BE2C (cell line): ENCODE measurements at places on chromosomes 13 and 19.

DNA sequence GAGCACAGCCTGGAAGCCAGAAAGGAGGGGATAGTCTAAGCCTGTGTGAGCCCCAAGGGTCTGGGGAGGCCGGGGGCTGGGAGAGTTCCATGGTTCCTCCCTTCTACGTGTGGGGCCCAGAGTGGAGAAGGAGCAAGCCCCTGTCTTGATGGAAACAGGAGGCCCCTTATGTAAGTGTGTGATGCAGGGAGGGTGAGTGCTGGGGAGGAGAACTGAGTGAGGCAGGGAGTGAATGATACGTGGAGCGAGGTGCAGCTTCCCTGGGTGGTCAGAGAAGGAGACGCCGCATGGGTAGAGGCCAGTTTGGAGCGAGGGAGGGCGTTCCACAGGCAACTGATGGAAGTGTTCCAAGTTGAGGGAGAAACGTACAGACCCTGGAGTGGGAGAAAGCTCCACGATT, 16.0 kb downstream of the MAG start:
- no peak for DNase-seq

DNA sequence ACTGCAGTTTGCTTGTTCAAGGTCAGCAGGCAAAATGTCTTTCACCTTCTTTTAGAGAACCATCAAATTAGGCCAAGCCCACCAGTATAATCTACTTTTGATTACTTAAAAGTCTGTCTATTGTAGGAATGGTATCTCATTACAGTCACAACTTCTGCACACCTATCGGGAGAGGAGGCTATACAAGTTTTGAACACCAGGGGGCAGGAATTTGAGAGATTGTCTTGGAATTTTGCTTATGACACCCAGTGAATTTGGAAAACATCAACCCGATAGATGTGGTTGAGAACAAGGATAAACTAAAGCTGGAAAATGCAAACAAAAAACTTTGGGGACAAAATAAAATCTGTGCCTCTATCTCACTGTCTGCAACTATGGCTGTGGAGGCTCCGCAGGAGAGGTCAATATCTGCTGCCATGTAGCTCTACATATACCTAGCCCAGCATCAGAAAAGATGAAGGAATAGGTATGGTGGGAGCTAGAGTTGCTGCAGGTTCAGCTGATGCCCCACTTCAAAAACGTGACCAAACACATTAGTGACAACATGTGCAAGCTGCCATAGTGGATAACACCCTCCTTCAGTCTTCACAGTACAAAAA, 1299.2 kb upstream of the SPRY2 start:
- DNase-seq = peak; percentile 29

DNA sequence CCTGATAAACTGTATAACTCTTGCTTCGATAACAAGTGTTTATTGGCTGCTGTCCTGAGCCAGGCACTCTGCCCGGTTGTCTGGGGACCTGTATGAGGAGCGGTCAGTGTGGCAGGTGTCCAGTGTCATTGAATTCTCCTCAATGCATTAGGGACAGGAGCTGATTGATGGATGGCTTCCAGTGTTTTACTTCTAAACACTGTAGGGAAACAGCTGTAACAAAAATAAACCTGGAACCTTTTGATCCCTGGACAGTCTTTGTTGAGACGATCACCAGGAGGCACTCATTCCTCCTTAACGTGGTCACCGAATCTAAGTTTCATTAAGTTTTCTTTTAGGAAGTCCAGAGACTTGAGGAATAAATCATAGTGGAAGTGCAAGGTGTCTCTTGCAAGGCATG, 17.9 kb downstream of the UBAC2 start:
- no peak for DNase-seq

DNA sequence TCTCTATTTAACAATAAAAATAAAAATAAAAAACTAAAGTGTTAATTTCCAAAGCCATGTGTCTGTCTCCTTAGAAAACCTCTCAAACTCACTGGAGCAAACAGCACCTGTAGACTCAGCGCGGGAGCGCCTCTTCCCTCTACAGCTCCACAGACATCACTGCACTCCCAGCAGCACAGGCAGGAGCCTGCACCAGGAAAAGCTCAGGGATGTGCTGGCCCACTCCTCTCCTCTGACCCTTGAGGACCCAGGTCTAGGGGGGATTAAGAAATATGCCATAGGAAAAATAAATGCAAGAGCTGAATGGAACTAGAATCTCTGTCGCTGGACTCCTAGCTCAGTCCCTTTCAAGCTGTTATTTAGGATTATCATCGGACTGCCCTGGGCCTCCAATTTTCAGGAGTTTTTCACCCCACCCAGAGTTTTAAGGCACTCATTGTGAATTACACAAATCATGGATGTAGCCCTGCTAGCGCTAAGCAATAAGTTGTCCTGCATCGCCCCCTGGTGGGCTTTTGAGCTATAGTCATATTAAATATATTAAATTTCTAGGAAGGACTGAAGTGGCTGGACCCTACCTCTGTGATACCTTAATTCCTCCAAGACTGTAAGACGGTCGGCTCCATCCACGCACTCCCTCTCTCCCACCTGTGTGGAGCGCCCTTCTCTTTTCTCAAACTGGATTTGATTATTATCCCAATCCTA, 333.9 kb downstream of the UQCRFS1 start:
- DNase-seq = peak; percentile 63

DNA sequence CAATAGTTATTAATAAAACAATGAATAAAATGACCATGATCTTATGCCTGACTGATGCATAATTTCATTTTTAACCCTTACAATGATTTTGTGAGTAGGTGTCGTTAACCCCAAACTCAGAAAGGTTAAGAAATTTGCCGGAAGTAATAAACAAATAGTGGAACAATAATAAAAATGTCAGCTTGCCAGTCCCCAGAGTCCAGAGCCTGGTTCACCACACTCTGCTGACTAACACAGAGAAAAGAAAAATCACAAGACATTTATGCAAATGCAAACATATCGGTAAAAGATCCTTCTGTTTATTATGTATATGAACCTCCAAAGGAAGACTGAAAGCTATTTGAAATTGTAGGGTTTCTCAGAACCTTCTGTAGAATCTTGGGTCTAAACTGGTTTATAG, 563.7 kb downstream of the EFNB2 start:
- no peak for DNase-seq

DNA sequence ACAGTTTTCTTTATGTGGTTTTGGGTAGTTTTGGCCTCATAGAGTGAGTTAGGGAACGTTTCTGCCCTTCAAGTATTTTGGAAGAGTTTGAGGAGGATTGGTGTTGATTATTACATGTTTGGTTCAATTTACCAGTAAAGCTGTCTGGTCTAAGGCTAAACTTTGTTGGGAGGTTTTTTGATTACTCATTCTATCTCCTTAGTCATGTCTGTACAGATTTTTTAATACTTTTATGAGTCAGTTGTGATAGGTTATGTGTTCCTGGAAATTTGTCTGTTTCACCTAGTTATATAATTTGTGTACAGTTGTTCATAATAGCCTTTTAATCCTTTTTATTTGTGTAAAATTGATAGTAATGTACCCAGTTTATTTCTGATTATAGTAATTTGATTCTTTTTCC, 20.4 kb downstream of the RNF17 start:
- DNase-seq = no peak

- no peak for DNase-seq
Observed at GRCh38 chr13:51524829-51525566, 59.3 kb upstream of the WDFY2 start.
